Fibroblast of the aortic adventitia (primary cell): ENCODE measurements at places on chromosomes 2 and 18. TPM values are rescaled to one million over a fixed set of nuclear protein-coding genes. Genes with fewer than 3 reads are reported as not detected.

The FOXI3 gene
- total RNA-seq = not detected in 2 replicates

The ELAC1 gene
- 8.3 and 12.5 TPM in 2 replicates for total RNA-seq

The TUBA4A gene
- total RNA-seq = 9.7 and 25.6 TPM in 2 replicates

The LINC00305 gene
- not detected in 2 replicates for total RNA-seq
